ENCODE measurements at places on chromosomes 5 and 9.

DNA sequence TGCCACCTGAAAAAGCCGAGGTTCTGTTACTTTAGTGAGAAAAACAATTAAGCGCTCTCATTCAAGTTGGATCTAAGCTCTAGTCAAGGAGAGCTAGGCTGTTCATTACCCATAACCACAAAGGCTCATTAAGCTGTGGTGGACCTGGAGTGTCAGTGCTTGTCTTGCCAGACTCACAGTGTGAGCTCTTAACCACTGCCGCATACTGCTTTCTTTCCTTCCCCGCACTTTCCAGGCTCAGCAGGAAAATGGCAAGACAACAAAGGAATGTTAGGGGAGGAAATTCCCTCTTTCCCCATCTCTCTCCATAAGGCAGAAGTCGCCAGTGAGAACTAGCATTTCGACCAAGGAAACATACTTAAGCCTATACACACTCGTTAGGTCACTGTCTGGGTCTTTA lies 467.3 kb downstream of the ENC1 start:
- no peak for DNase-seq

DNA sequence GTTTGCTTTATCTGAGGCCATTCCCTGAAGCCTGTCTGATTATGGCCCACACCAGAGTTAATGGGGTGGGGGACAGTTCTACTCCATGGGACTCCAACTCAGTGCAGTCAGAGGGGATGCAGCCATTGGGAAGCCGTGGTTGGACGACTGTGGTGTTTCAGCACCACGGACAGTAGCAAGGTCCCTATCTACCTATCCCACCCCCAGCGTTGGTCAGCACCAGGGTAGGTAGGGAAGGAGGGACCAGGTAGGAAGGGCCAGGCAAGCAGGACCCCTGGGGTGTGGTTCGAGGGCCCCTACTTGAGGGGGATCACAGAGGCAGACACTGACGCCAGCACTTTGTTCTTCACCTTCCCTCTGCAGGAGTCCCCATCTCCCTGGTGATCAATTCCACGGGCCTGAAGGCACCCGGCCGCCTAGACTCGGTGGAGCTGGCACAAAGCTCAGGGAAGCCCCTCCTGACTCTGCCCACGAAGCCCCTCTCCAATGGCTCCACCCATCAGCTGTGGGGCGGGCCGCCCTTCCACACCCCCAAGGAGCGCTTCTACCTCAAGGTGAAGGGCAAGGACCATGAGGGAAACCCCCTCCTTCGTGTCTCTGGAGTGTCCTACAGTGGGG lies 33.2 kb downstream of the HMCN2 start:
- DNase-seq, result no peak

DNA sequence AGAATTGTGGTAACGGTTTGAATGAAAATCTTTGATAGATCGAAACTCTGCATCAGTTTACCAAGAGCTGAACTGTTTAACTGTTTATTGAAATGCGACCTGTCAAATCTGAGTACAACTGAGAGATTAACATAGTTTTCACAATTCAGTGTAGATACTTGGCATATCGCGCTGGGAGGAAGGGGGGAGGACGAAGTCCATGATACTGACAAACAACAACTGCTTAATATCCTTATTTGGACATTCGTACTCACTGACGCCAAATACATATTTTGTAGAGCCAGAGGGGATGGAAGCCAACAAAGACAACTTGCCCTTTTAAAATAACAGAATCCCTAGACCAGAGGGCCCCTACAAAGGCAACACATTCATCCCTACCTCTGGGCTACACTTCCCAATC lies 93.2 kb downstream of the GLIS3 start:
- no peak for DNase-seq

- no peak for DNase-seq
Observed at GRCh38 chr5:175889910-175890684, 18.7 kb downstream of the CPLX2 start.

DNA sequence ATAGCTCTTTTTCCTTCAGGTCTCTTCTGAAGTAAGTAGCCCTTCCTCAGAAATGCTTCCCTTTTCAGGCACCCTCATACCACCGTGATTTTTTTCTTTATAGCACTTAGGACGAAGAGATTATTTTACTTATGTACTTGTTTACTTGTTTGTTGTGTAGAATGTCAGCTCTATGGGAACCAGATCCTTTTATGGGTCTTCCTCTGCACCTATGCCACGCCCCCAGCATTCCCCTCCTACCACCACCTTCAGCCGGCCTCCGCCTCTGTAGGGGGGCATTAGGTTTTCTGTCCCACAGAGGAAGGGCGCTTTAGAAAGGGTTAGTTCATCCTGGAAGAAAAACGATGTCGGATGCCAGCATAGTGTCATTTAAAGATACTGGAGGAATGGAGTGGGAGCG lies 1.8 kb downstream of the CDKN2B-AS1 start:
- DNase-seq, result no peak

DNA sequence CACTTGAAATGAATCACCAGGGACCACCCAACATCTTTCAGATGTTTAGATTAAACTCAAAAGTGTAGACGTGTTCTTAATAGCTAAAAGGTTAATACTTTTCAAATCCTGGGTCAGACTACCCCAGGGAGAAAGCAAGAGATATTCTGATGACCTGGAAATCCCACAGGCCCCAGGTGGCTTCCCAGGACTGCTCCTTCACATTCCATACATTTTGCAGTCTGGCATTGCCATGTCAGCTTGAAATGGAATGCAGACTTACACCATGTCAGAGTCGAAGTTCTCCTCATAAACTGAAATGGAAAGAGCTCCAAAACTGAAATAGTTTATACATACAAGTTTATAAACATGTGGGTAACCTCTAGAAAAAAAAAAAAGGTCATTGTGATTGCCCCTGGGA lies 61.5 kb downstream of the TMEM167A start:
- no peak for DNase-seq

DNA sequence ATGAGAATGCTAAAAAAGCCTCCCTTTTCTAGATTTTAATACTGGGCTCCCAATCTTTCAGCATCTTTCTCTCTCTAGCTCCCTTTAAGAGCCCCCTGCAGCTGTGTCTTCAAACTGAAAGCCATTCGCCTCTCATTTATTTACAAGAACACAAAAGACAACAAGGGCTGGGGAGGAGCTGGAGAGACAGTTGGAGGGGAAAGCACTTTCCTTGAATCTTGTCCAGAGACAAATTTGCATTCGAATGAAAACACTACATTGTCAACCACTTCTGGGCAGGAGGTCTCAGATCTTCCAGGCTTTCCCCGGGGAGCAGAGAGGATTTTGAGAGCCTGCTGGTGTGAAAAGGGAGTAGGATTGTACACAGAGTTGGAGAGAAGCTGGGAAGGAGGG lies 518.3 kb downstream of the CTNND2 start:
- no peak for DNase-seq

- no peak for DNase-seq
Observed at GRCh38 chr9:86577420-86578333, 223.5 kb upstream of the TUT7 start.

- no peak for DNase-seq
Observed at GRCh38 chr5:164472165-164472564, 966.7 kb downstream of the MAT2B start.

DNA sequence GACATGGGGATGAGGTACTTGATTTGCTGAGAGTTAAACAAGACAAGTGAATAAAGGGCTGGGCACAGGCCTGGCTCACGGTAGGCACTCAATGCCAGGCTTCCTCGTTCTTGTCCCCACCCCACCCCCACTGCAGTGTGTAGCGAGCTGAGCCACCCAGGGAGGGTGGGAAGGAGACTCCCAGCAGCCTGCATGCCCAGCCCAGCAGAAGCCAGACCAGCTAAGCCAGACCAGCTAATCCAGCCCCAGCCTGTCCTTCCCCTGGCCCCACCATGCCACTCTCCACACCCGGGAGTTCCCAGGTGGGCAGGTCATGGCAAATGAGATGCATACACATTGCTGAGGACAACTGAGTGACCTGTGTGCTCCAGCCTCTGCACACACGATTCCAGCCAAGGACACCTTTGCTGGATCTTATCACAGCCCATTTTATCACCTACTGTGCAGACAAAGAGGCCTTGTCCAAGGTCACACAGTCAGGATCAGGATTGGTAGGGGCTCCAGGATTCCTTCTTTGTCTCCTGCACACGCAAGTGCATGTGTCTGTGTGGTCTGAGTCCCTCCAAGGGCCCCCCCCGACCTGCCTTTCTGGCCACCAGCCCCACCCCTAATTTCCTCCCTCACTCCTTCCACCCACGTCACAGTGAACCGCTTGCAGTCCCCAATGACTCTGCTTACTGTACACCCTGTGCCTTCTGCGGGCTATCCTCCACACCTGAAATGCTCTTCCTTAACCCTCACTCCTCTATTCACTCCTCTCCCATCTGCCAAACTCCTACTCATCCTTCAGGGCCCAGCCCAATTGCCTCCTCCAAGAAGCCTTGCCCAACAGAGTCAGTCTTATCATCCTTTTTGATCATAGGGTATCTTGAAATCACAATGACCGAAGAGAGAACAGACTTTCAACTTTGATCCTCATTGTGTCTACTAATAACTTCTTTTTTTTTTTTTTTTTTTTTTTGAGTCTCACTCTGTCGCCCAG lies 26.6 kb downstream of the DUSP1 start:
- no peak for DNase-seq

DNA sequence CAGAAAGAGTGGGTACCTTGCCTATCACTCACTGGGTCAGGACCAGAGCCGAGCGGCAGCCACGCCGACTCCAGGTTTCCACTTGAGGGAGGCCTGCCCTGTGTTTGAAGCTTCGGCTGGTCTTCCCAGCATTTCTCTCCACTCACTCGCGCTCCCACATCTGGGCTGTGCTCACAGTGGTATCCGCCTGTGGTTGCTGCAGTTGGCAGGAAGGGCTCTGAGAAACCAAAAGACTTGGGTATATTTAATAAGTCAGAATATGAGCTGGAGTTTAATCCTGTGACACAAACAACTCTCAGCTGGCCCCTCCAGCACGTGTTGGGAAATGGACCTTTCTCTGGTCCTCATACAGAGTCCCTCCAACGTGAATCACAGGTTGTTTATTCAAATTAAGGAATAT lies 70.9 kb downstream of the SPRY4 start:
- DNase-seq, result no peak

DNA sequence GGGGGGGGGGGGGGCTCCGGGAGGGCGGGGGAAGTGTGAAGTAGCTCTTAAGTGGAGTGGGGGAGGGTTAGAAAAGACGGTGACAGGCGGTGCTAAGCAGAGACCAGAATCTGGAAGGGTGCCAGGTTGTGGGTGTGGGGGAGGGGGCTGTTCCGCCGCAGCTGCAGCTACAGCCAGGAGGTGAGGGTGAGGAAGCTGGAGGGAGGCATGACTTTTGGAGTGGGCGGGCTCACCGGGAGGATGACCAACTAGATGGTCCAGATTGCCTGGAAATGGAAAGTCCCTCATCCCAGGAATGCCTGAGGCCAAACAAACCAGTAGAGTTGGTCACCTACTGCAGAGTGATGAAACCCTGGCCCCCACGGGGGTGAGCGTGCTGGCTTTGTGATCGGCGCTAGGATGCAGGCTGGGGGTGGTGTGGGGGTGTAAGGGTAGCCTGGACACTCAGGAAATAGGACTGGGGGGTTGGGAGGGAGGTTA lies 158.1 kb upstream of the SHB start:
- DNase-seq, result peak; percentile 41

- no peak for DNase-seq
Observed at GRCh38 chr5:159678657-159679392, 237.5 kb upstream of the ADRA1B start.

DNA sequence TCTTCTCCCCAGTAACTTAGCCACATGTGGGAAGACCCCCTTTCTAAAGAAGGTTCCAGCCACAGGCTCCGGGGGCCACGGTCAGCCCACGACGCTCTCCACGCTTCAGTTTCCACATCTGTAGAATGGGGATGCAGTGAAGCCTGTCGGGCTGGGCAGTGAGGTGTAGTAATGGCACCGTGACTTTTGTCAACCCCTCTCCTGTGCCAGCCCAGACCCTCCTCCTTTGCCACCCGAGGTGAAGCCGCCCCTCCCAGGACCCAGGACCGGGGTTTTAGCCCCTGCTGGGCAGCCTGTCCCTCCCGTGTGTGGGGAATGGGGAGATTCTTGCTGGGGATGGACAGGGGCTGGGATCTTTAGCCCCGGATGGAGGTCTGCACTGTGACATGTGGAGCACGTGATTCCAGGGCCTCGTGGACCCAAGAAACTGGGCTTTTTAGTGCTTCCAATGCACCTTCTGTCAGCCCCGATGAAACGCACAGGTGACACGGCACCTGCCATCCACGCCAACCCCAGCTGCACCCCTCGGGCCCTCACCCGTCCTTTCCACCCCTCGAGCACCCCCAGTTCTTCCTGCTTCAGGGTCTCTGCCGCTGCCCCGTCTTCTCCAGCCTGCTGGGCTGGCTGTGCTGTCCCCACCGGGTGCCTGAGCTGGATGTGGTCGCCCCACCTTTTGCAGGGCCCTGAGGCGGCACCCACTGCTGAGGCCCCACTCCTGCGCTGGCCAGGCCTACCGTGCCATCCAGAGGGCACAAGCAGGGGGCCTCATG lies 13.4 kb upstream of the RNU6ATAC start:
- no peak for DNase-seq

- DNase-seq, result no peak
Observed at GRCh38 chr9:74949859-74950855, 2.6 kb downstream of the C9orf40 start.

DNA sequence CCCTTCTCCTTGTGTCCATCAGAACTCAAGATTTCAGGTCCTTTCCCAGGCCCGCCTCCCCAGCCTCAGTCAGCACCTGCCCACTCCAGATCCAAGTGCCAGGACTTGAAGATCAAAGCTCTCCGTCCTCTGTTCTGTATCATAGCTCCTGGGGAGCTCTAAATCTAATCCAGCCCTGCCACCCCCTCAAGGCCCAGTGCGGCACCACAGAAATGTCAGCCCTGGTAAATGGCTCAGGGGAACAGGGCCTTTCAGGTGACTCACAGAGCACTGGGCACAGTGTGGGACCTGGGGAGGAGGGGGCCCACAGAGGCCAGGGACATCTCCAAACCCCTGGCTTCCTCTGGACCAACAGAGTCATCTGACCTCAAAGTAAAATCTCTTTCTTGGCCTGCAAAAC lies 6.0 kb downstream of the CSF2 start:
- no peak for DNase-seq

- no peak for DNase-seq
Observed at GRCh38 chr9:76200745-76201144, 193.5 kb downstream of the RFK start.

- DNase-seq, result no peak
Observed at GRCh38 chr9:97831843-97832636, 21.0 kb upstream of the FOXE1 start.

DNA sequence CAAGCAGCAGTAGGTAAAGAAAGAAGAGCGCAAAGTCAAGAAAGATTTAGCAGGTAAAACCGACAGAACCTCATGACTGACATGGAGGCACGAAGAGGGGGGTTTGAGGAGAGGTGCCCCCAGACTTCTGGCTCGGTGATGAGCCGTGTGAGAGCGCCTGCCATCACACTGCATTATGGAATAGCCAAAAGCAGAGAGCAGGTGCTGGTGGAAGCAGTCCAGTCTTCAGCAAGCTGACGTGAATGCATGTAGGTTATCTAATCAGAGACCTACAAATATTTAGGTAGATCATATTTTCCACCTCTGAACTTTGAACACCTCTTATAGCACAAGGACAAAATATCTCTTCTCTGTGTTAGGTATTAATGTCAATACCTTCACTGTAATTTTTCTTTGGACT lies 68.4 kb downstream of the RNF130 start:
- DNase-seq, result no peak

DNA sequence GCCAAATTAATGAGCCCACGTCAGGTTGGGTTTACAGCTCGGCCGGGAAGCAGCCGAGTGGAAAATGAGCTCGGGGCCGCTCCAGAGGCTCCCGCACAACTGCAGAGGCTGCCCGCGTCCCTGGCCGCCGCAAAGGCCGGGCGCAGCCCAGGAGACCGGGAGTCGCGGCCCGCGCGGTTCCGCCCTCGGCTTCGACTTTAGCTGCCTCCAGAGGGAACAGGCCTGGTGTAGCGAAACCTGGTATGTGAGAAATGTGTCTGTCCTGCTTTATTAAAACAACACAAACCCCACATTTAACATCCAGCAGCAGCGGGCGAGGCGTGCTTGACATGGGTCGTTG lies 66.2 kb downstream of the FOXD1 start:
- DNase-seq, result no peak

Measured in stimulated activated CD4-positive, alpha-beta T cell treated with anti-CD3 and anti-CD28 coated beads, TNF-alpha, amount 100 ng/mL, for 48 hours (primary cell).